ENCODE measurements at places on chromosomes 16 and 17.

DNA sequence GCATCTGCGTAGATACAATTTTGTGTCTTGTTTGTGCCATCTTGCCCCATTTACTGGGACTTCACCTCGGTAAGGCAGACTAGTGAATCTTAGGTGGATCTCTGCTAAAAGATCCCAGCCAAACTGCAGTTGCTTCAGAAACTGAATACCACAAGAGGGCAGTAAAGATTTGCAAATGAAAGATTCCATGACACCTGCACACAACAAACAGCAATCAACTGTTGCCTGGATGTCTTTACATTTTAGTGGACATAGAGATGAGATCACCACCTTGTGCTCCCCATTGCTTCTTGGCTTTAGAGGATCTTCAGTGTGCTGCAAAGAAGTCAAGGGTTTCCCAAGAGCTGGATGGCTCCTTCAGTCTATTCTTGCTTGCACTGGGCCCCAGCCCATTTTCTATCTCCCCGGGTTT is 119.2 kb upstream of the CACNG5 start:
- DNase-seq: peak; percentile 86

GRCh38 chr16:66691234-66691633 is 5.3 kb downstream of the CMTM4 start:
- DNase-seq: no peak

GRCh38 chr16:3595110-3595486 is 16.3 kb downstream of the SLX4 start:
- no peak for DNase-seq

- peak; percentile 8 for DNase-seq
Measured at GRCh38 chr16:57976331-57976796, 5.4 kb upstream of the CNGB1 start.

DNA sequence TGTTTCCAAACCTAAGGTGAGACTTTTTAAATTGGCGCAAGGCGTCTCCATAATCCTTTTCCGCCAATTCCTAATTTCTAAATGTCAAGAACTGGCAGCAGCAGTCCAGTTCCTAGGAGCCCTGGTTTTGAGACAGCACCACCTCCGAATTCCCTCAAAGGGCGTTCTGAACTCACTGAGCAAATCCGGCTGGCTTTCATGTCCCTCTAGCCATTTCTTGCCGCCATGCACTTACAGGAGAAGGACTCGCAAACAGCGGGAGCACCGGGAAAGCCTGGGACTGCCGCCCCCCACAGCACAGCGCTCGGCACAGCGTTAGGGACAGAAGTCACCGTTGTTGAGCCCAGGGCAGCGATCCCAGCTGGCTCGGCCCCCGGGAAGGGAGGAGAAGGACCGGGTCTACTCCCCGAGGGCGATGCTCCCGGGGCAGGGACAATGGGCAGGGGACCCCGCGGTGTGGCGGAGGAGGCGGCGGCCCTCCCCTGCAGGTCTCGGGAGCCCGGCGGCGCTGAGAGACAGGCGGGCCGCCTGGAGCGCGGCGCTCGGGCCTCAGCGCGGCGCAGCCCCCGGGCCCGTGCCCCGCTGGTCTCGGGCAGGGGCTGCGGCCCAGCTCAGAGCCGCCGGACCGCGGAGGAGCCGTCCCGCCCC is 545 bp downstream of the ARHGAP17 start:
- peak; percentile 63 for DNase-seq

DNA sequence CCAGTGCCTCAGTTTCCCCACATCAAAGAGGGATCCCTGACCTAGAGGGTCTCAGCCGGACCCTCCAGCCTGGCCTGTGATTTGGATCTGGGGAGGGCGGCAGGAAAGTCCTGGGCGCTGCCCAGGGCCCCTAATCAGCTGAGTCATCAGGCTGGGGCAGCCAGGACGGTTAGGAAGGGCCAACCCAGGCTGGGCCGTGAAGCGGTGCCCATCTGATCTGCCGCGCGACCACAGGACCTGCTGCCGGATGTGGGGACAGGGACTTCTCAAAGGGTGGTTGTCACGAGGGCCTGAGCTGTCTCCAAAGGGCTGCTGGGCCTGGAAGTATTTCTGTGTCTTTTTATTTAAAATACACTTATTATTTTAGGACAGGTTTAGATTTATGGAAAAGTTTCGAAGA is 4.4 kb downstream of the TPSAB1 start:
- no peak for DNase-seq

GRCh38 chr17:76382803-76383545 is 1.4 kb upstream of the SPHK1 start:
- peak; percentile 67 for DNase-seq

- DNase-seq: no peak
Measured at GRCh38 chr16:4637501-4638166, 13.0 kb downstream of the MGRN1 start.

GRCh38 chr17:49000943-49001342 is 3.8 kb downstream of the IGF2BP1 start:
- DNase-seq: no peak

GRCh38 chr17:59617156-59617732 is 2.5 kb upstream of the CLTC start:
- no peak for DNase-seq

DNA sequence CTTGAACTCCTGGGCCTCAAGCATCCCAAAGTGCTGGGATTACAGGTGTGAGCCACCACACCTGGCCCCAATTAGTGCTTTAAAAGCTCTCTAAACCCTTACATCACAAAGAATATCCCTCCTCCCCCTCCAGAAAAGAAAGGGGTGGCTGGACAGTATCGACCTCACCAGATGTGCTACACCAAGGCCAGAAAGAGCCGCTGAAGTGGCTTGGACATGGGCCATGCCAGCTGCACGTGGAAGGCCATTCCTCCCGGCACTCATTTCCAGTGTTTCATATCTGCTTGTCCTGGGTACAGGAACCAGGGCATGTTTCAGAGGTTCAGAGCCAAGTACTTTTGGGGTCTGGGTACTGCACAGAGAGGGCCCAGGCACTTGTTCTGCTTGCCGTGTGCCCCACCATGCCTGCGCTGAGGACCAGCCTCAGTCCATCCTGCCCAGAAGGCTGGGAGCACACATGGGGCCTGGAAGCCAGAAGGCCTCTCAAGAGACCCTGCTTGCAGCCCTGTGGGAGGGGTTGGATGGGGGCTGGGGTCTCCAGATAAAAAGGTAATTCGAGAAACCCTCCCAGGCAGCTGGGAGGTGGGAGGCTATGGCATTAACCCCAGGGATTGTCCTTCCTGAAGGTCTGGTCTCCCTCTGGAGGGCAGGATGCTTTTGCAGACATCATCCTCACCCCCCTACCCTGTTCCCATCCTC is 3.5 kb upstream of the SRRM2 start:
- no peak for DNase-seq

DNA sequence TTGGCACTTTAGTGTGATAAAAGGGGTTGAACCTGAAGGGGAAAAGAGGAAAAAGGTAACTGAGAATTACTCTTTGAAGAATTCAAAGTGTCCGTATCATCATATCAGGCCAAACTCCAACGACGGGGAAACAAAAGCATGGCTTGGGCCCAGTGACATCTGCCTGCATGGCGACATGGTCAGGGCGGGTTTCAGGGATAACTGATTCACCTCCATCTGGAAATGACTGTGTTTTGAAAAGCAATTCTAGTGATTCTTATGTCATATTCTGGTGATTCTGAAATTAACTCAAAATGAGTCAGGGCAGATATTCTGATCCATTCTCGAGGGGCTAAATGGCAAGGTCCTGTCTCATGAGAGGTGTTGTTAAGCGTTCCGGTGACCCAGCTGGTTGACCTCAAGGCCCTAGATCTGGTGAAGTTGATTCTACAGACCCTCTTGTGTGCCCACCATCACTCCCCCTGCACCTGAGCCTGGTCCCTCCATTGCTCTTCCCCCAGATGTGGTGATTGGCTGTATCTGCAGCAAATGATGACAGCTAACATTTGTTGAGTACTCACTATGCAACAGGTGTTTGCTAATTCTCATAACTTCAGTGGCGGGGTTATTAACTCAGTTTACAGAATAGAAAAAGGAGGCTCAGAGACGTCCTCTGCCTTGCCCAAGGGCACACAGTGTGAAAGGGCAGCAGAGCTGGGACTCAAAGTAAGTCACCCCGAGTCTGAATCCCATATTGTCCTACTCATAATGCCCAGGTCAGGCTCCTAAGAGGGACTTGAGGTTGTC is 251.8 kb downstream of the MAF start:
- DNase-seq: no peak
